ENCODE measurements at places on chromosomes 12 and 14. TPM values are rescaled to one million over a fixed set of nuclear protein-coding genes. Genes with fewer than 3 reads are reported as not detected.

The RNASE3 gene
- total RNA-seq: not detected

The KANSL2 gene
- 59.9 TPM for total RNA-seq

The SAMD15 gene
- total RNA-seq: 2.2 TPM

The PTPRO gene
- 0.55 TPM for total RNA-seq

The CLEC2A gene
- total RNA-seq: not detected

The TDG gene
- total RNA-seq: 15.2 TPM

The DAO gene
- total RNA-seq: not detected

The LRIG3 gene
- 33.5 TPM for total RNA-seq

The IL31 gene
- total RNA-seq: not detected

The PPP4R4 gene
- 3.2 TPM for total RNA-seq
